A549 treated with Hydrocortisone at 1 μM for 4 hours (cell line): ENCODE measurements at places on chromosomes 7 and 10. TPM values are rescaled to one million over a fixed set of nuclear protein-coding genes. Genes with fewer than 3 reads are reported as not detected.

The POM121L12 gene
- not detected in 5 replicates for total RNA-seq

The HOXA10 gene
- total RNA-seq = 5.4 to 7.8 TPM (median 6.3 TPM) in 5 replicates

The CXCL12 gene
- 0.06 to 0.24 TPM (median 0.13 TPM) in 5 replicates for total RNA-seq

The WEE2 gene
- not detected in 5 replicates for total RNA-seq

The MBL2 gene
- not detected in 5 replicates for total RNA-seq

The FBXO24 gene
- 0.07 to 0.35 TPM (median 0.28 TPM) in 5 replicates for total RNA-seq

The GIMAP7 gene
- not detected in 5 replicates for total RNA-seq

The FOXI2 gene
- not detected in 5 replicates for total RNA-seq

The SEMA4G gene
- 6.9 to 8.5 TPM (median 7.8 TPM) in 5 replicates for total RNA-seq

The KIAA1217 gene
- 1.1 to 1.7 TPM (median 1.4 TPM) in 5 replicates for total RNA-seq

The SLC13A4 gene
- total RNA-seq = not detected in 5 replicates

The YKT6 gene
- 115 to 131 TPM (median 116 TPM) in 5 replicates for total RNA-seq

The ITGB8 gene
- 0.86 to 1.4 TPM (median 1.1 TPM) in 5 replicates for total RNA-seq

The ANKRD2 gene
- 5.6 to 8.9 TPM (median 7.3 TPM) in 5 replicates for total RNA-seq

The C10orf88 gene
- total RNA-seq = 5.7 to 9.8 TPM (median 9.1 TPM) in 5 replicates

The PARD3 gene
- total RNA-seq = 53.9 to 77.6 TPM (median 57.2 TPM) in 5 replicates

The CUZD1 gene
- total RNA-seq = 1.3 to 1.4 TPM (median 1.3 TPM) in 5 replicates

The EGR2 gene
- 0.21 to 0.52 TPM (median 0.28 TPM) in 5 replicates for total RNA-seq

The EIF4EBP2 gene
- 12.0 to 17.3 TPM (median 14.1 TPM) in 5 replicates for total RNA-seq

The NPC1L1 gene
- total RNA-seq = 0.05 to 0.11 TPM (median 0.08 TPM) in 5 replicates

The CDHR1 gene
- total RNA-seq = 0.02 to 0.12 TPM (median 0.09 TPM) in 5 replicates

The CPVL gene
- 0.09 to 0.37 TPM (median 0.18 TPM) in 5 replicates for total RNA-seq

The SPDYE18 gene
- 0.15 to 0.24 TPM in 2 of 5 replicates, not detected in the others for total RNA-seq

The PDE6C gene
- not detected in 5 replicates for total RNA-seq

The C10orf95 gene
- 0.09 to 0.20 TPM (median 0.14 TPM) in 5 replicates for total RNA-seq

The GNAT3 gene
- not detected in 5 replicates for total RNA-seq

The CPA1 gene
- not detected in 5 replicates for total RNA-seq

The OR13A1 gene
- 0.05 TPM in 1 of 5 replicates, not detected in the others for total RNA-seq

The PNLIPRP2 gene
- total RNA-seq = 0.07 to 0.30 TPM (median 0.09 TPM) in 4 of 5 replicates, not detected in the other

The TSPAN33 gene
- total RNA-seq = 5.5 to 6.4 TPM (median 5.7 TPM) in 5 replicates
